Skeletal muscle tissue (tissue), 5 donors: ENCODE measurements at places on chromosomes 6 and 20. TPM values are rescaled to one million over a fixed set of nuclear protein-coding genes. Genes with fewer than 3 reads are reported as not detected.

The MRPS10 gene
- 45.9 TPM for total RNA-seq

The TBC1D22B gene
- total RNA-seq, result 3.7 TPM

The DCDC2 gene
- total RNA-seq, result not detected

The PIM1 gene
- 20.4 TPM for total RNA-seq

The ETV7 gene
- total RNA-seq, result not detected

The NFYA gene
- 17.2 TPM for total RNA-seq

The CDSN gene
- not detected for total RNA-seq

The MARCKS gene
- 146 TPM for total RNA-seq

The AGER gene
- 0.52 TPM for total RNA-seq

The CCDC170 gene
- total RNA-seq, result 1.0 TPM

The SLC17A1 gene
- not detected for total RNA-seq

The ERVFRD-1 gene
- total RNA-seq, result not detected

The MACROD2 gene
- total RNA-seq, result 3.1 TPM

The RHAG gene
- total RNA-seq, result 1.6 TPM

The C4B gene
- 18.3 TPM for total RNA-seq

The TEAD3 gene
- total RNA-seq, result 6.8 TPM

The SULF2 gene
- 32.9 TPM for total RNA-seq

The AGPAT4 gene
- 18.3 TPM for total RNA-seq

The SLC22A3 gene
- 8.4 TPM for total RNA-seq

The ASIP gene
- 1.0 TPM for total RNA-seq

The BMP6 gene
- total RNA-seq, result 2.1 TPM

The AGPAT1 gene
- 8.4 TPM for total RNA-seq

The CALHM5 gene
- 4.2 TPM for total RNA-seq

The BTNL2 gene
- total RNA-seq, result not detected
